NCI-H1930 (cell line): ENCODE measurements at places on chromosomes 3 and 15.

- DNase-seq = no peak
These were observed 26.2 kb downstream of the SLC2A2 start for GRCh38 chr3:171000281-171000680.

GRCh38 chr15:31361764-31362515, 35.3 kb downstream of the KLF13 start:
- no peak for DNase-seq

DNA sequence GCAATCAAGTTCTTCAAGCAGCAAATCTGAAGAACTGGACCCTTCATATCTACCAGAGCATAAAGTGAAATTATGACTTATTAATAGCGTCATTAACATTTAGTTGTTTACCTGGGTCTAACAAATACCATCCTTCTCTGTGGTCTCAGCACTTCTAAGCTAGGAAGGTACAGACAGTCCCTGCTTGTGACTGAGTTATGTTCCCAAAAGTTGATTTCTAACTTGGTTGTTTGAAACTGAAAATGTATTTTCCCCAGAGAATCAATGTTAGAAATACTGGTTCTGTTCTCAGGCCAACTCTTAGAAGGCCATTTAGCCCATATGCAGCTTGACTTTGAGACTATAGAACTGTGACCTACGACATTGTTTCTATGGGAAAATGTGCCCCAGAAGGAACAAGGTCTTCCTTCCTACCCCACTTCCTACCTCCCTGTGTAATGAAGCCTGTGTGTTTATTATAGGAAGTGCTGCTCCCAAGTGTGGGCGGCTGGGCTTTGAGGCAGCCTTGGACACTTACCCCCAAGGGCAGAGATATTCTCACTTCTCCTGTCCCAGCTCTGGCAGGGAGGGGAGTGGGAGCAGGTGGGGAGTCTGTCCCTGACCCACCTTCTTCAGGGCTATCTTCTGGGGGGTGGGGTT, 12.2 kb upstream of the MAPK6 start:
- DNase-seq = no peak

DNA sequence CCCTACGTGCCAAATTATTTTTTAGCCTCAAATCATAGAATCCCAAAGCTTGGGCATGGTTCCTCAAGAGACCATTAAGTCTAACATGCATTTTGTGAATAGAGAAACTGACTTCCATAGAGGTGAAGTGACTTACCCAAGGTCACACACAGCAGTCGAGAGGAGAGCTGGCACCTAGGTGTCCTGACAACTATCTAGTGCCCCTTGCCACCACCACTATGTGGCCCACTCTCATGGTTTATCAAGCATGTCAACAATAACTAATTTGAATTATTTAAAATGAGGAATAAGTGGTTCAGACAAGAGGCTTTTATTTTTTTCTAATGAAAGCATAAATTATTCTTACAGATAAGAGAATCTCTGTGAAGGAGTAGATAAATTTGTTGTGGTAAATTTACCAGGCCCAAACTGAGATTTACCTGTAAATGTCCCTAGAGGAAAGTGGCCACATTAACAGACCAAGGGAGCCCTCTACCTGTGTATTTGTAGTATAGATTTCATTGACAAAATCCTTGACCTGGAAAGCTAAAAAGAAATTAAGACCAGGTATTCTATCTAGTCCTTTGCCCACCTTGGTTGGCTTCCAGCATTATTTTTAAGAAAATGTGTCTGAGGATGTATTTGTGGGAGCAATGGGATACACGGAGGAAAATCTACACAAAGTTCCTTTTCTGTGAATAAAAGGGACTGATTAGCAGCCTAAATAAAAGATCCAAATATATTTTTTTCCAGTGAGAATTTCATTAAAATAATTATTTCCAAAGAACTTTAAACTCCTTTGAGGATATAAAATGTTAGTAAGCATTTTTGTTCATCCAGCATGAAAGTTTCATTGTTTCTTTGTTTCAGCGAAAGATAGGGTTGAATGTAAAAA, 49.1 kb downstream of the IQCH start:
- DNase-seq = peak; percentile 10

DNA sequence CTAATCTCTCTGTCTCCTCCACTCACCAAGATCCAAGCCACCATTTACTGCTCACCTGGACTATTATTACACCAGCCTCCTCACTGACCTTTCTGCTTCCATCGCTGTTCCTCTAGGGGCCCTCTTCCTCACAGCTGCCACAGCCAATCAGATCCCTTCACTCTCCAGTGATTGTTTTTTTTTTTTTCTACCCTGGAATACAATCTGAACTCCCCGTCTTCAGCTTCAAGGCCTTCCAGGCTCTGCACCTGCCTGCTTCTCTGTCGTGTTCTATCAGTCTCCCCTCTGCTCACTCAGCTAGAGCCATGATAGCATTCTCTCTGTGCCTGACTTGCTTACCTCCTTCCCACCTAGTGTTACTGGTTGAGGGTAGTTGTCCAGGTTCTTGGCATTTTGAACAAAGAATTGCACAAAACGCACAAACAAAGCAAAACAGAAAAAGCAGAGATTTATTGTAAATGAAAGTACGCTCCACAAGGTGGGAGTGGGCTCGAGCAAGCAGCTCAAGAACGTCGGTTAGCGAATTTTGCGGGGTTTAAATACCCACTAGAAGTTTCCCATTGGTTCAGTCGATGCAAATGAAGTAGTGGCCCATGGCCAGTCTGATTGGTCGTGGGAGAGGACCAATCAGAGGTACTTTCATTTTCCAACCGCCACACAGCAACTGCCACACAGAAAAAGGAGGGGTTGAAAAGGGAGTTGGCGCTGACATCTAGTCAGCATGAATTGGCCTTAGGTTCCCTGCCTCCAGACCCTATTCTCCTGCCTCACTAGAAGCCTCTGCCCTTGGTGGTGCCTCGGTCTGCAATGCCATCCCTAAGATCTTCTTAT, 188.9 kb downstream of the TLE3 start:
- DNase-seq = no peak

GRCh38 chr15:50066202-50066601, 52.8 kb downstream of the ATP8B4 start:
- DNase-seq = no peak

- no peak for DNase-seq
These were observed 66.5 kb downstream of the RBMS3 start for GRCh38 chr3:29347412-29347811.

GRCh38 chr3:58723173-58723572, 56.6 kb upstream of the FAM3D start:
- no peak for DNase-seq

GRCh38 chr15:92661956-92662355, 6.4 kb upstream of the FAM174B start:
- no peak for DNase-seq

- DNase-seq = peak; percentile 25
These were observed 4.0 kb upstream of the SMCO1 start for GRCh38 chr3:196518966-196519717.

DNA sequence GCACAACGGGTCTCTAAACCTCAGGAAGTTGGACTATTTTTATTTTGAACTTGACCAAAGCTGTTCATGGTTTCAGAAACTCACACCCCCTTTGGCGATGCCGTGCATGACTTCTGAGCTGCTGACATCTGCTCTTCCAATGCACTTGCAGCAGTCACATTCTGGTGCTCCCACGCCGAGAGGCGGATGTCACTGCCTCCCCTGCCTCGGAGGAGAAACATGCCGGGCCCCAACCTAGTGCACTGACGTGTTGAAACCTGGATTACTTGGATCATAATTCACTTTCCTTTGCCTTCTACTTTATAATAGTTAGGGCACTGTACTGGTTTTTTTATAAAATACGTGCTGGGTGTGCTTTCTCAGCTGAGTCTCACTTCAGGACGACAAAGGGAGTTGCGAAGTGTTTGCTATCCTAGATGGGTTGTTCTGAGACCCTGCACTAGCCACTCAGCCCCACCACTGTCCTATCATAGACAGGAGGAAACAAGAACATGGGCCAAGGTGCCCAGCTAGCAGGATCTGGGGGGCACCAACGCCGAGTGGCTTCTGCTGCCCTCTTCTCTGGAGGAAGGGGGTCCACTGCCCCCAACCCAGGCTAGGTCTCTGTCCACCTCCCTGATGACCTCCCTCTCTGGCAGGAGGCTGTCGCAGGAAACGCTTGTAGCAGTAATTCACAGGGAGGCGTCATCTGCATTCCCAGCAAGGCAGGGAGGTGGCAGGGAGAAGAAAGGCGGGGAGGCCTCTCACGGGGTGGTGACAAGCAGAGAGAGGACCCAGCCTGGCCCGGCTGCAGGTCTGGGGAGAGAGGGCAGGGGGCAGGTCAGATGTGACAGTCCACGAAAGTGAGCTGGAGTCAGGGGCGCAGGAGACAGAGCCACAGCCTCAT, 158.8 kb upstream of the IQSEC1 start:
- DNase-seq = no peak

DNA sequence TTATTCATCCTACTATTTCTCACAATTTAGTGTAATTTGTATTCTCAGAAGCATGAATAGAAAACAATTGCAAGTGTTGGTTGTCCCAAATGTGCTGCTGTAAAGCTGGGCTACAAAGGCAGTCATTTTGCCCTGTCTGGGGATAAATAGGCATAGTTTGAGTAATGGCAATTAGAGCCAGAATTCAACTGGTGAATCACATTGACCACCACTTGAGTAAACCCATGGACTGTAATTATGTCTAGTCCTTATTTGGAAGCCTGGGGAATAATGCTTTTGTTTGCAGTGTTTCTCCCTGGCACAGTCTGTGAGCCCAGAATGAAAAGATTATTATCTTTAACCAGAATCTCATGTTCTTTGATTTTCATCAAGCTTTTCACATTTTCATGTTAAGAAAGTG, 30.5 kb upstream of the CHL1 start:
- peak; percentile 69 for DNase-seq

DNA sequence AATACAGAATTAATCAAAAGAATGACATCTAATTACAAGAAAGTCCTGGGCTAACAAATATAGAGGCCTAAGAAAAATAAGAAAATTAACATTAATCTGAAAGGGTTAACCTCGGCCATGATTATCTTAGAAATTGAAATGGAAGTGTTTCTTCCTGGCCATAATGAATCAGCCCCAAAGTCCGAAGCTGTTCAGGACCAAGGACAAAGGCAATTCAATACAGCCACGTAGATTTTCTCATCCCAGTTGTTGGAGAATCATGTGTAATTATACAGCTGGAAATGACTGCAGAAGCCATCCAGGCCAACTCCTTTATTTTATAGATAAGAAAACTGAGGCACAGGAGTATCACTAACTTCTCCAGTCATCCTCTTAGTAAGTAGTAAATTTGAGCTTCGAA, 38.0 kb upstream of the GBE1 start:
- DNase-seq = no peak
